ENCODE measurements at places on chromosomes 13 and 19.

DNA sequence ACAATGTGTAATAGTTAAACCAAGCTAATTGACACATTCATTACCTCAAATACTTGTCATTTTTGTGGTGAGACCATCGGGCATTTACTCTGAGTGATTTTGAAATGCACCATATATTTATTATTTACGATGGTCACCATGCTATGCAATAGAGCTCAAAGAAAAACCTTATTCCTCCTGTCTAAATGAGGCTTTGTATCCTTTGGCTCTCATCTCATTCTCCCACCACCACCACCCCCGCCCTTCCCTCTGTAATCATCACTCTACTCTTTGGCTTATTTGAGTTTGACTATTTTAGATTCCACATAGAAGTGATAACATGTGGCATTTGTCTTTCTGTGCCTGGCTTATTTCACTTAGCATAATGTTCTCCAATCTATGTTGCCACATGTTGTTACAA is 124.9 kb downstream of the CYSLTR2 start:
- no peak for DNase-seq

DNA sequence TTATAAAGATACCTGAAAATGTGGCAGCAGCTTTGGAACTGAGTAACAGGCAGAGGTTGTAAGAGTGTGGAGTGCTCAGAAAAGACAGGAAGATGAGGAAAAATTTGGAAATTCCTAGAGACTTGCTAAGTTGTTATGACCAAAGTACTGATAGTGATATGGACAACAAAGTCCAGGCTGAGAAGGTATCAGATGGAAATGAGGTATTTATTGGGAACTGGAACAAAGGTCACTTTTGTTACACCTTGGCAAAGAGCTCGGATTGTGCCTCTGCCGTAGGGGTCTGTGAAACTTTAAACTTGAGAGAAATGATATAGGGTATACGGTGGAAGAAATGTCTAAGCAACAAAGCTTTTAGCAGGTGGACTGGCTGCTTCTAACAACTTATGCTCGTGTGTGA is 419.9 kb downstream of the PCDH17 start:
- DNase-seq = no peak

GRCh38 chr13:88288326-88288725 is 617.2 kb downstream of the SLITRK5 start:
- no peak for DNase-seq

DNA sequence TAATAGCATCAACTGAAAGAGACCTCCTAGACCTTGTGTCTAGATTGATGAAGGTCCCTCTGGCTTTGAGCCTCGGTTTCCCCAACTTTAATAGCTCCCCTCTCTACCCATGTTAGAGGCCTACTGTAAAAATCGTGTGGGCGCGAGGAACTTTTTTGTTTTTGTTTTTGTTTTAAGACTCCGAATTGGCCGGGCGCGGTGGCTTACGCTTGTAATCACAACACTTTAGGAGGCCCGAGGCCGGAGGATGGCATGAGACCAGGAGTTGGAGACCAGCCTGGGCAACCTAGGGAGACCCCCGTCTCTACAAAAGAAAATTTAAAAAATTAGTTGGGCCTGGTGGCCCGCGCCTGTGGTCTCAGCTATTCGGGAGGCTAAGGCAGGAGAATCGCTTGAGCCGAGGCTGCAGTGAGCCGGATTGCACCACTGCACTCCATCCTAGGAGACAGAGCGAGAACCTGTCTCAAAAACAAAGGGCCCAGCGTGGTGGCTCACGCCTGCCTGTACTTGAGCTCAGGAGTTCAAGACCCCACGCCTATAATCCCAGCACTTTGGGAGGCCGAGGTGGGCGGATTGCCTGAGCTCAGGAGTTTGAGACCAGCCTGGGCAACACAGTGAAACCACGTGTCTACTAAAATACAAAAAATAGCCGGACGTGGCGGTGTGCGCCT is 858 bp upstream of the PPP6R1 start:
- DNase-seq = no peak

- DNase-seq = no peak
These were observed at the start of gene ZIC5 for GRCh38 chr13:99971576-99972189. TSS of gene ZIC5 (minus strand) at chr13:99971767. CDS start at chr13:99971603, 164 bp downstream.

DNA sequence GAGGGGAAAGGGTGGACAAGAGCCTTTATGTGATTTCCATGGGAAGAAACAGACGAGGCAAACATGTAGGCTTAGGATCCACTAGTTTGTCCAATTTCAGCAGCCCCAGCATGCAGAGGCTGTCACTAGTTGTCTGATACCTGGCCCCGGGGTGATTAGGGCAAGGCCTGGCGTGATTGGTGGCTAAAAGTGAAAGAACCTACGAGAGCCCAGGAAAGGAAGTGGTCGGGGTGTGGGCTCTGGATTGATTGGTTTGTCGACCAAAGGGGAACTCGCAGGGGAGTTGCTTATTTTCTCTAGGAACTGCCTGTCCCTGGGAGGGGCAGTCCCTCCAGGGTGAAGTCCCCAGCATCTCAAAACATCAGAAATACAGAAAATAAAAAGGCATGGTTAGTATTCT is 64.2 kb upstream of the UQCRFS1 start:
- DNase-seq = peak; percentile 28

DNA sequence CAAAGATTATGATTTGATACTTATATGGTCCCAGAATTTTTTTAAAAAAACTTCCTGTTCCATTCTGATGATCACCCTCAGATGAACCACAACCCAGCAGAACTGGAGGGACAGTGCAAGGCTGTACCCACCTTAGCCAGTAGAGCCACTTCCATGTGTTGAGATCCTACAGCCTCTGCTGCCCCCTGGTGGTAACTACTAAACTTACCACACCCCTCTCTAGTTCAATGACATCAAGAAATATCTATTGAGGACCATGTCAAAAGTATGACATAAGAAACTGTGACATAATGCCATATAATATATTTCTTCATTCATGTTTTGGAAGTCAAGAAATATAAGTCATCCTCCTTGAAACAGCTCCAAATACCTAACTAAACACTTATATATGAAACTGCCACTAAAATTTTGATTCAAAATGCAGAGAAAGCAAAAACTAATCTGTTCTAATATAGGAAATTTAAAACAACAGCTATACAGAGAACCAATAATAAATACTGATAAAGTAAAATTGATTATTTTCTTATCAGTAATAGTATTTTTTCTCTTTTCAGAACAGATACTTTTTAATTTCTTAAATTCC is 412.6 kb downstream of the KCTD12 start:
- DNase-seq = peak; percentile 81

DNA sequence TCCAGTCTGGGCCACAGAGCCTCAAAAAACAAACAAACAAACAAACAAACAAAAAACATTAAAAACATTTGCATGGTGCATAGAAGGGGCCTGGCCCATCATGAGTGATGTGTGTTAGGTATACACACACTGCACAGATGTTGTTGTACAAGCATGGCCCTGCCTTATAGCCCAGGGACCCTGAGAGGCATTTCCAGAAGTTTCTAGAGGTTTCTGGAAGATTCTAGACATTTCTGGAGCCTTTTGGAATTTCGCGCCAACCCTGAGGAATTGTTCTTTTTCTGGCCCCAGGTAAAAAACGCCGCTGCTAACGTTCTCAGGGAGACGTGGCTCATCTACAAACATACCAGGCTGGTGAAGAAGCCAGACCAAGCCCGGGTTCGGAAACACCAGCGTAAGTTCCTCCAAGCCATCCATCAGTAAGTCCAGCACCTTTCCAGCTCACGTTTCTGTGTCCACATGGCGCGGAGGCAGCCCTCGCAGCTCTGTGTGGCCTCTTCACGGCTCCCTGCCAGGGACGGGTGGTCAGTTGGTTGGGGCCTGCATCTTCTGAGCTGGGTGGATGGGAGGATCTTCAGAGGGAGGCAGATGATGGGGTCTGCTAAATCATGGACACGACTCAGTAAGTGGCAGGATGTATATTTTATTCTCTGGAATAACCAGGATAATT is 18.4 kb upstream of the ARRDC2 start:
- DNase-seq = no peak

GRCh38 chr19:31054430-31054829 is 294.8 kb downstream of the TSHZ3 start:
- peak; percentile 40 for DNase-seq

DNA sequence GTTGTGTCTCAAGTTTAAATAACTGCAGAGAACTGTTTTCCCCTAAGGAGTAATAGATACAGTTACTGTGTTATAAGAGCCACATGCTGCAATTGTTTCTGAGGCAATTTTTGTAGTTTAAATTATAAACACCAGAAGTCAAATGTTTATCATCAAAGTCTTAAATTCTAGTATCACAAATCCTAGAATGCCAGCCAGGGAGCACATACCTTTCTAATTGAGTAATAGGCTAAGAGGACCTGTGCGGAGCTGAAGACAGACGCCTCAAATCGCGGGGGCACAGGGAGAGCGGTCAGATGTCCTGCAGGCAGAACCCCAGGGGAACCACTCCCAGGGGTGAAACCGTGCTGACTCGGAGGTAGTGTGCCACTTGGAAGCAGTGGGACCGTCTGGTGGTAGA is 65.2 kb upstream of the TNFRSF19 start:
- DNase-seq = no peak

GRCh38 chr13:77177646-77178045 is 149.2 kb downstream of the MYCBP2 start:
- DNase-seq = no peak

DNA sequence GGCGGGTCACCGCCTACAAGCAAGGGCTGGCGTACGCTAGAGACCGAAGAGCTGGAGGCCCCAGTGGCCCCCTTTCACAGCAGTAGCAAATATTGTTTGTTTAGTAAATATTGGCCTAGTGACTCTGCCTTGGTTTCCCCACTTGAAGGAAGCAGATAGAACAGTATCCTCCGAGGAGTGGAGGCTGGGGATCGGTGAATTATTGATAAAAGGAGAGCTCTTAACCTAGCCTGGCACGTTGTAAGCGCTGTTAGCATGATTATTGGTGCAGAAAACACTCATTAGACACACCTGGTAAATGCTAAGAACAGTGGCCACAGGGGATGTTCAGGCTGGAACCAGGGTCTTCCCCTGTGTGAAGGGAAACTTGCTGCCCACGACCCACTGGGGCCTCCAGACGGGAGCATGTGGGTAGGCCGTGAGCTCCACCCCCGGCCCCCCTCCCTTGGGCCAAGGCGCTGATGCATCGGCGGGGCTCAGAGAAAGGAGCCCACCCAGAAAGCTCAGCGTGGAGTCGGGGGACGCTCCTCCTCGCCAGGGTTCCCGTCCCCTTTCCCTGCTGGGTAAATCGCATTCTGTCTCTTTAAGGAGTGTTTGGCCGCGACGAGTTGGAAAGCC is 2.3 kb downstream of the IER2 start:
- DNase-seq = no peak

DNA sequence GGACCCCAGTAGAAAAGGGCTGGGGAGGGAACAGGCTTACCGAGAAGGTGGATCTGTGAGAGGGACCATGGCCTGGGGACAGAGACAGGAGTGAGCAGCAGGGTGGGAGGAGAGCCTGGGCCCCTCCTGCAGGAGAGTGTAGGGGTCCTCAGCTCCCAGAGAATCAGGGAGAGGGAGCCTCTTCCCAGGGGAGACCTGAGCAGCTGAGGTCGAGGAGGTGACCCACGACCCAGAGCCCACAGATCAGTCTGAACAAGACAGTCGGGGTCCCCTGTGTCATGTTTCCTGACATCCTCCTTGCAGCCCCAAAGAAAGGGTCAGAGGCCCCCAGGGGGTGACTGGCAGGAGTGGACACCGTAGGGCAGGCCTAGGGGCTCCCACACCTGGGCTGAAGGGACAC is 6.7 kb downstream of the CEACAM4 start:
- DNase-seq = no peak

Data from KBM-7 (cell line).